Psoas muscle (tissue), 8 donors: ENCODE measurements at places on chromosomes 7 and 10. TPM values are rescaled to one million over a fixed set of nuclear protein-coding genes. Genes with fewer than 3 reads are reported as not detected.
A peak's percentile ranks its signal among the peaks of the same experiment; 100 is the strongest.

The SLC26A4 gene
- polyA plus RNA-seq: 0.10 TPM

The SDK1 gene
- polyA plus RNA-seq: 0.31 TPM

The PDK4 gene
- polyA plus RNA-seq: 2,751 TPM

The TMEM236 gene
- polyA plus RNA-seq: 0.93 TPM

The MET gene
- 11.0 TPM for polyA plus RNA-seq

The OR2A5 gene
- not detected for polyA plus RNA-seq

The ADIRF gene
- 69.5 TPM for polyA plus RNA-seq

The MYO3A gene
- polyA plus RNA-seq: 0.03 TPM

- no peaks in the 10 kb centered on the region for H3K27me3 ChIP-seq
- H3K4me3 ChIP-seq: peak within 1 kb of the TSS; percentile 84
- H3K36me3 ChIP-seq: no peaks in the 10 kb centered on the region
- peak within 1 kb of the TSS; percentile 78 for H3K27ac ChIP-seq
- peak; percentile 80 for DNase-seq
- H3K4me1 ChIP-seq: peaks cover 18% of the 10 kb centered on the region
Measured at GRCh38 chr10:59709395-59710125, at the start of gene SLC16A9. SLC16A9 (minus strand) TSS chr10:59709850; CDS start chr10:59684291, 25,559 bp downstream.

DNA sequence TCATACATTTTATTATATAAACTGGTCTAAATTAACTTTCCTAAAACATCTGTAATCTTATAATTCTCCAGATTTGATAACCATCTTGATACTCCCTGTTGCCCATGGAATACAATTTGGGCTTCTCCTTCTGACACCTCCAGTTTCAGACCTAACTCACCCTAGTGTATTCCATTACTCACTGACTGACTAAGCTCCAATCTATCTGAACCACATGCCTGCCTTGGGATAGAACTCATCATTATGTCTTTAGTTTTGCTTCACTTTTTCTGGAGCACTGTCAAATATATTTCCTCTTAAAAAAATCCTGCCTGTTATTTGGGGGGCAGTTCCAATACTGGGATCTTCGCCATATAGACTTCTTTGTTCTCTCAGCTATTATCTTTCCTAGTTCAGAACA lies 4.9 kb upstream of the FOXP2 start:
- H3K27ac ChIP-seq: peak overlapping the region; percentile 88
- H3K4me3 ChIP-seq: no peak overlapping the region
- no peaks in the 10 kb centered on the region for H3K27me3 ChIP-seq
- H3K36me3 ChIP-seq: no peaks in the 10 kb centered on the region
- no peak for DNase-seq

GRCh38 chr7:115844857-115845256 lies 185.7 kb downstream of the TFEC start:
- no peaks in the 10 kb centered on the region for H3K36me3 ChIP-seq
- H3K4me3 ChIP-seq: no peak overlapping the region
- no peak overlapping the region for H3K27ac ChIP-seq
- no peaks in the 10 kb centered on the region for H3K4me1 ChIP-seq
- DNase-seq: no peak

DNA sequence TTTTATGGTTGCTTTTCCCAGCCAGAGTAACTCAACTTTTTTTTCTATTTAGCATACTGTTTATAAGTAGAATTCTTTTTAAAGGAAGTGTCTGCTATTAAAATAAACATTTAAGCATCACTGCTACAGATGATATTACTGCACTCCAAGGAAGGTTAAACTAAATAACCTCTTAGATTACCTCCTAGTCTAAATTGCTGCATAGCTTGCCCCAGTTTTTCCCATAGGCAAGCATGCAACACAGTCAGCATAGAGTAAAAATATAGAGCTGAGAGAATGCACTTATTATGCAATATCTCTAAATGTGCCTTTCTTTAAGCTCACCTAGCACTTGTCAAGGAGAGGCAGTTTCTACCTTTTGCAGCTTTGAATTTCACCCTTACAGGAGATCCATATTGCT lies 1392.4 kb upstream of the CELF2 start:
- DNase-seq: no peak
- H3K27ac ChIP-seq: no peak overlapping the region
- H3K36me3 ChIP-seq: no peaks in the 10 kb centered on the region

- H3K4me3 ChIP-seq: no peak overlapping the region
- H3K27me3 ChIP-seq: no peaks in the 10 kb centered on the region
- H3K27ac ChIP-seq: no peak overlapping the region
- H3K4me1 ChIP-seq: no peaks in the 10 kb centered on the region
- DNase-seq: no peak
Measured at GRCh38 chr10:118977835-118978234, 51.7 kb upstream of the NANOS1 start.

GRCh38 chr7:922334-923107 lies 32.0 kb downstream of the ADAP1 start:
- no peaks in the 10 kb centered on the region for H3K4me1 ChIP-seq
- peak; percentile 10 for DNase-seq
- H3K27me3 ChIP-seq: peaks cover 14% of the 10 kb centered on the region
- H3K27ac ChIP-seq: no peak overlapping the region
- no peaks in the 10 kb centered on the region for H3K36me3 ChIP-seq

DNA sequence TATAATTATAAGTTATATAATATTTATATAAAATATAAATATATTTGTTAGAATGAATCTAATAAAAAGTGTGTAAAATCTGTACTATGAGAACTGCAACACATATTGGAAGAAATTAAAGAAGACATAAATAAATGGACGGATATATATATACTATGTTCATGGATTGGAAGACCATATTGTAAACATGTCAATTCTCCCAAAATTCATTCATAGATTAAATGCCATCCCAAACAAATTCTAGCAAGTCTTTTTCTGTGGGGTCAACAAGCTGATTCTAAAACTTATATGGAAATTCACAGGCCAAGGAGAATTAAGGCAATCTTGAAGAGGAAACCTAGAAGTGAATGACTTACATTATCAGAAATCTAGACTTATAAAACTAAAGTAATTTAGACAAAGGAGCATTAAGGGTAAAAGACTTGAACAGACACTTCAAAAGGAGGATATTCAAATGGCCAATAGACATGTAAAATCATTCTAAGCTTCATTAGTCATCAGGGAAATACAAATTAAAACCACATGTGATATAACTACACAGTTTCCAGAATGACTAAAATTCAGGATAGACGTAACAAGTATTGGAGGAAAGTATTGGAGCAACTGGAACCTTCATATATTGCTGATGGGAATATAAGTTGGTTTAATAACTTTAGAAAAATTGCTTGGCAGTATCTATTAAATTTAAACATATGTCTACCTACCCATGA lies 225.9 kb downstream of the EMX2 start:
- H3K27ac ChIP-seq: no peak overlapping the region
- H3K4me1 ChIP-seq: no peaks in the 10 kb centered on the region
- H3K27me3 ChIP-seq: no peaks in the 10 kb centered on the region
- no peaks in the 10 kb centered on the region for H3K36me3 ChIP-seq

DNA sequence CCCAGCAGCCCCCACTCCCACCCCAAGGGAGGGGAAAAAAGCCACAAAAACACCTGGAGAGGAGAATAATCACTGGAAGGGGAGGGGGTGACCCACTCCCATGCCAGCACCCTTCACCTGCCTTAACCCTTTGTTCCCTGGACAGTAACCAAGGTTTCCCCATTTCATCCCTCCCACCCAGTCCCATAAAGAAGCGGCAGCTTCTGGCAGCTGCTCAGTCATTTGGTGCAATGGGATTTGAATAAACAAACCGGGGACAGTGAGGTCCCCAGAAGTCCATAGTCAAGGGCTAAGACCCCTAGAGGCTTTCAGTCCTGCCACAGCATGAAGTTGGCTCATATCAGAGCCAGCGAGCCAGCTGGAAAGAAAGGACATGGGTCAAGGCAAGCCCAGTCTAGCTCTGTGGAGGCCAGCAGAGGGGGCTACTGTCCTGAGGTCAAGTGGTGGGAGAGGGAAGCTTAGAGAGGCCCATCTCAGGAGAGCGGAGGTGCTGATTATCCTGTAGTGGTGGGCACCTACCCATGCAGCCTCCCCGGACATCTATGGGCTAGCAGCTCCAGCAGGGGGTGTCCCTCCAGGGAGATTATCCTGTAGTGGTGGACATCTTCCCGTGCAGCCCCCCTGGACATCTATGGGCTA lies 58.9 kb upstream of the LBX1 start:
- H3K4me3 ChIP-seq: no peak overlapping the region
- H3K36me3 ChIP-seq: no peaks in the 10 kb centered on the region
- H3K4me1 ChIP-seq: peaks cover 10% of the 10 kb centered on the region
- DNase-seq: no peak

DNA sequence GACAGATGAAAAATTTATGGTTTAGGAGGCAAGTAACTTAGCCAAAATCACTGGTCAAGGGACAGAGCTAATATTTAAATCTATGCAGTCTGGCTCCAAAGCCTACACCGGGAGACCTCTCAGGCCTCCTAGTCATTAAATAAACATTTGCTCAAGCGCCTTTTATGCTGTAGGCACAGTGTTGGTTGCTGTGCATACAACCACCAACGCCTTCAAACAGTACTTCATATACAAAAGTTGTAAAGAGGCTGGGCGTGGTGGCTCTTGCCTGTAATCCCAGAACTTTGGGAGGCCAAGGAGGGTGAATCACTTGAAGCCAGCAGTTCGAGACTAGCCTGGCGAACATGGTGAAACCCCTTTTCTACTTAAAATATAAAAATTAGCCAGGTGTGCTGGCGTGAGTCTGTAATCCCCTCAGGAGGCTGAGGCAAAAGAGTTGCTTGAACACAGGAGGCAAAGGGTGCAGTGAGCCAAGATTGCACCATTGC lies 159.8 kb downstream of the MAGI2 start:
- DNase-seq: no peak
- no peaks in the 10 kb centered on the region for H3K27me3 ChIP-seq
- no peak overlapping the region for H3K4me3 ChIP-seq

- H3K27me3 ChIP-seq: no peaks in the 10 kb centered on the region
- no peaks in the 10 kb centered on the region for H3K36me3 ChIP-seq
- H3K4me1 ChIP-seq: no peaks in the 10 kb centered on the region
- no peak overlapping the region for H3K27ac ChIP-seq
Measured at GRCh38 chr7:82678259-82678658, 234.7 kb upstream of the CACNA2D1 start.

GRCh38 chr10:20769481-20769880 lies 127.6 kb downstream of the NEBL start:
- H3K27ac ChIP-seq: no peak overlapping the region
- no peak overlapping the region for H3K4me3 ChIP-seq
- H3K27me3 ChIP-seq: no peaks in the 10 kb centered on the region
- no peaks in the 10 kb centered on the region for H3K36me3 ChIP-seq
- DNase-seq: no peak

- no peak overlapping the region for H3K4me3 ChIP-seq
- no peaks in the 10 kb centered on the region for H3K4me1 ChIP-seq
- H3K36me3 ChIP-seq: no peaks in the 10 kb centered on the region
- H3K27ac ChIP-seq: no peak overlapping the region
Measured at GRCh38 chr7:139972029-139972428, 90.7 kb downstream of the PARP12 start.

GRCh38 chr10:87867453-87867852 lies 4.0 kb downstream of the PTEN start:
- H3K27ac ChIP-seq: peak overlapping the region; percentile 94
- H3K4me1 ChIP-seq: peaks cover 42% of the 10 kb centered on the region
- peak overlapping the region; percentile 77 for H3K4me3 ChIP-seq

DNA sequence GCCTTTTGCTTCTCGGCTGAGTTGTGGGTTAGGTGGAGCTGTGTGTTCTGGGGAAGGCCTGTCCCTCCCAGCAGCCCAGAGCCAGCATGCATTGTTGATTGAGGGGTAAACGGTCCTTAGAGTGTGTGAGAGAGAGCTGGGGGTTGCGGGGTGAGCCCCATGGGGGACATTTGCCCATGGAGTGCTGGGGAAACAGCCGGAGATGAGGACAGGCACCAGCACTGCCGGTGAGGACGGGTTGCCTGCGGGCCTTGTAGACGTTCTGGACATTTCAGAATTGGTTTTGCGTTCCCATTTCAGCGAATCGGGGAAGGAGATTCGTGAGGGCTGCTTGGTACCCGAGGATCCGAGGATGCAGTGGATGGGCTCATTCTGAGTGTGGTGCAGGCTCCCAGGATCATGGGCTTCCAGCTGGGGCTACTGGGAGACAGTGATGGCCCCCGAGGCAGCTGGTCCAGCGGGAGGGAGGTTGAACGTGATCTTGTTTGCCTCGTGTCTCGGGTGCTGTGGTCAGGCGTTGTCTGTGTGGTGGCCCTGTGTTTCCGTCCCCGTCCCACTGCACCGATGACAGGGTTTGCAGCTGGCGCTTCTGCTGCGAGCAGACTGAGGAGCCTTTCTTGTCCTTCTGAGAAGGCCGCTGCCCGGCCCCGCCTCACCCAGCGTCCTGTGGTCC lies 113.9 kb downstream of the CYTH3 start:
- H3K36me3 ChIP-seq: peaks cover 87% of the 10 kb centered on the region
- H3K27ac ChIP-seq: no peak overlapping the region
- H3K4me1 ChIP-seq: no peaks in the 10 kb centered on the region
- H3K4me3 ChIP-seq: no peak overlapping the region
- H3K27me3 ChIP-seq: no peaks in the 10 kb centered on the region

GRCh38 chr10:124105594-124105993 lies 12.2 kb upstream of the CHST15 start:
- H3K4me3 ChIP-seq: no peak overlapping the region
- H3K36me3 ChIP-seq: no peaks in the 10 kb centered on the region
- peak overlapping the region; percentile 79 for H3K27ac ChIP-seq
- DNase-seq: no peak
- peaks cover 14% of the 10 kb centered on the region for H3K4me1 ChIP-seq
- H3K27me3 ChIP-seq: no peaks in the 10 kb centered on the region

GRCh38 chr10:105950410-105950809 lies 1214.1 kb downstream of the SORCS1 start:
- peak; percentile 42 for DNase-seq
- H3K4me3 ChIP-seq: no peak overlapping the region
- H3K4me1 ChIP-seq: no peaks in the 10 kb centered on the region
- no peaks in the 10 kb centered on the region for H3K36me3 ChIP-seq

DNA sequence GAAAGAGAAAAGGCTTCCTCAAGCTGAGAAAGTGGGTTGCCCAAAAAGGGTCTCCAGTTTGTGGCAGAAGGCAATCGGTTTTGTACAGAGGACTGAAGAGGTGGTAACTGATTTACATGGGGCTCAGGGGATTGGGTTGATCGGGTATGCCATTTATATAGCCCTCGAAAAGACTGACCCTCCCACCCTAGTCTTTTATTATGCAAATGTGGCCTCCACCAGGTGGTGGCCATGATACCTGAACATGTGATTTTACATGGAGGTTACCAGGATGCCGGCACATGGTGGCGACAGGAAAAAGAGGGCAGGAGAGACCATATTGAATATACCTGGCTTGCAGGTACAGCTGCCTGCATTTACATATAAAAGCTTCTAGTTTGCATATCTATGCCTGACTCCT lies 36.7 kb downstream of the ATE1 start:
- no peak overlapping the region for H3K27ac ChIP-seq
- H3K27me3 ChIP-seq: no peaks in the 10 kb centered on the region
- no peaks in the 10 kb centered on the region for H3K4me1 ChIP-seq

DNA sequence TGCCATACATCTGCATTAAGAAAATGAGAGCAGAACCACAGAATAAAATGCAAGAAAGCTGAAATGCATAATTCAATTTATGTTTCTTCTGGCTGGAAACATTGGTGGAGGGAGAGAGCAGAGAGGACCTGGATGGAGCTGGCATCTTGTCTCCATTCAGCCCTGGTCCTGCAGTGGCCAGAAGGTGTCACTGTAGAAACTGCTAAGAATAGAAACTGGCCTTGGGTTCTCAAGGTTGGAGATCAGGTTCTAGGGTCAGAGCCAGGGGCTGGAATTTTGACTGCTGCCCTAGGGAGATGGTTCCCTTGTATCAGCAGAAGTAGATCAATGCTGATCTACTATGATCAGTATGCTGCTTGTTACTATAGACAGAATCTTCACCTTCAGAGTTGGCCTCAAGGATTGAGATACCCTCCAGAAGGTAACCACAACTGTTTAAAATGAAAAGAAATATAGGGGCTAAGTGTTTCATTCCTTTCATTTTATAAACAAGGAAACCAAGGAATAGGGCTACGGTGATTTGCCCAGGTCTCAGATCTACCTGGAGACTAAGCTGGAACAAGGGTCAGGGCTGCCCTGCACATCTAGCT lies 13.1 kb downstream of the TAS2R41 start:
- DNase-seq: no peak
- no peaks in the 10 kb centered on the region for H3K36me3 ChIP-seq
- no peak overlapping the region for H3K4me3 ChIP-seq
- H3K27me3 ChIP-seq: no peaks in the 10 kb centered on the region
- H3K4me1 ChIP-seq: no peaks in the 10 kb centered on the region
